ENCODE measurements at places on chromosomes 7 and 10.

GRCh38 chr7:155233311-155234157 lies 64.1 kb upstream of the INSIG1 start:
- no peak for DNase-seq

DNA sequence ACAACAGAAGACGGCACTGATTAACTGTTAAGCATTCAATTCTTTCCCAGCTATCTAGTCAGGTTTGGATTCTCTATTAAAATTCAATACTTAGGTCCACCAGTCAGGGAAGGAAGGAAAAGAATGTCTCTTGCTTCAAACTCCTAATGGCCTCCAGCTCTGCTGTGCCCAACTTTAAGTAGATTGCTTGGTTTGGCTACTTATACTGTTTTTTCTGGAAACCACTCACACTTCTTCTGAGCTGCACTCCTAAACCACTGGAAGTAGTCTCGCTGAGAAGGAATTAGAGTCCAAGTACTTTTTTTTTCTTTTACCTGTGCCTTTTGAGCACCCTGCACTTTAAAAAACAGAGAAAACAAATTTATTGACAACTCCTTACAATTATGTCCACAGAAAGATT lies 26.7 kb upstream of the COL1A2 start:
- DNase-seq, result no peak

- DNase-seq, result no peak
Measured at GRCh38 chr7:65004575-65004974, 1.9 kb downstream of the ERV3-1 start.

DNA sequence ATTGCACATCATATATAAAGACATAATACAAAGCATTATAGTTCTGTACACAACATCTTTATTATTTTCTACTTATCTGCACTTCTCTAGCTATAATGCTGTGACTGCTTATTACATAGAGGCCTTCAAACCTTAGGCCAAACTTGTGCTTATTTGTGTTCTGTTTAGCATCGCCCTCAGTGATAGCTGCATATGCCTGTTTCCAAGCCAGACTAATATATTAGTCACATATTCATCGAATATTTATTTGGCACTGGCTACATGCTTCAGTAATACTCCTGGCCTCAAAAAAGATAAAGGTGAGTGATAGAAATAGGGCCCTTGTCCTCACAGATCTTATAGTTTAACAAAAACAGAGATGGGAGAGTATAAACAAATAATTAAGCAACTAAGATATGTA lies 30.2 kb upstream of the SEMA3D start:
- DNase-seq, result no peak

DNA sequence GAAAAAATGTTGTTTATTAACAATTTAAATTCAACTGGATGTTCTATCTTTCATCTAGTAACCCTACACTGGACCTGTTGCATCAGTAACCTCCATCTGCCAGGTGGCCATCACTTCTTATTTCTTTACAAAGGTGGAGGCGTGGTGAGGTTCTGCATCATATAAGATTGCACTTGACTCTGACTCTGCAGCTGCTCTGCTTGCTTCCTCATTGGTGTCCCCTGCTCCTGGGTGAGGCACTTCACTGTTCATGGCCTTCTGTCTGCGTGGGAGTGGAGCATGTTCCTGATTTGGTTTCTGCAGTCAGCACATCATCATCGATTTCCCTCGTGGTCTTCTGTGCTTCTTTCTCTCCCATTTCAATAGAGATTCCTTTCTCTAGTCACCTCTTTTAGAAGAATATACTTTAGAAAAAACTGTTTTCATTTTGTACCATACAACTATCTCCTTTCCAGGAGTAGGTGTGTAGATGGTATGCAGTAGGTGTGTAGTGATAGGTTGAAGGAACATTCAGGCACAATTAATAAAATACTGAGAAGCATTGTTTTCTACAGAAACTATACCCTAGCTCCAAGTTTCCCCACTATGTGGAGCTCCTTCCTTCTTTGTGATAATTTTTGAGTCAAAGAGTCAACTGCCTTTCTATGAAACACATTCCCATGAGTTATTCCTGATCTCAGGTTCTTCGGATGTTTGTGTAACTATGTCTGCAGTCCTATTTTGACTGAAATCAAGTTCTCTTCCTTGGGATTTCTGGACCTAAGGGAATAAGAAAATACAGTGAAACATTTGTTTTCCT lies 231.7 kb upstream of the CNTNAP2 start:
- DNase-seq, result no peak

DNA sequence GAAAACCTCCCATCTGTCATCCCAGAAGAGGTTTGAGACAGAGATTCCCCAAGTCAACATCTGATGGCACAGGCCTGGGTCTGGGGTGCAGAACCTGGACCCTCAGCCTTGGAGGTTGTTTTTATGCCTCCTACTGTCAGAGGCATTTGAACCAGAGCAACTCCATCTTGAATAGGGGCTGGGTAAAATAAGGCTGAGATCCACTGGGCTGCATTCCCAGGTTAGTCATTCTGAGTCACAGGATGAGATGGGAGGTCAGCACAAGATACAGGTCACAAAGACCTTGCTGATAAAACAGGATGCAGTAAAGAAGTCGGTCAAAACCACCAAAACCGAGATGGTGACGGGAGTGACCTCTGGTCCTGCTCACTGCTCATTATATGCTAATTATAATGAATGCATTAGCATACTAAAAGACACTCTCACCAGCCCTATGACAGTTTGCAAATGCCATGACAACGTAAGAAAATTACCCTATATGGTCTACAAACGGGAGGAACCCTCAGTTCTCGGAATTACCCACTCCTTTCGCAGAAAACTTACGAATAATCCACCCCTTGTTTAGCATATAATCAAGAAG lies 92.0 kb downstream of the ITGA8 start:
- no peak for DNase-seq

DNA sequence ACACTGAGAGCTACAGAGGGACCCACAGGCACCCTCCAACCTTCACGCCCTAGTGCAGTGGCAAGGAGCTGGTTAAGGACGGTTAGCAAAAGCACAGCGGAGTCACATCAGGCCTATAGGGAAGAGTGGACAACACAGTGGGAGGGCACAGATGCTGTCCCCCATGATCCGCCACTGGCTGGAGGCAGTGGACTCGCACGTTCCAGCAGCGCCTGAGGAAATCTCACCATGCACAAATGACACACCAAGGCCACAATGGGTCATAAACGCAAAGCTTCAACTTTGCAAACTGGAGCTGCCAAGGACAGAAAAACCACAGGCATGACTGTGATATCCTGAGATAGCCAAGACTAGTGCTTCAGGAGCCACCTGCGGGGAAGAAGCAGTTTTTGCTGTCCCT lies 58.8 kb downstream of the GRB10 start:
- no peak for DNase-seq

DNA sequence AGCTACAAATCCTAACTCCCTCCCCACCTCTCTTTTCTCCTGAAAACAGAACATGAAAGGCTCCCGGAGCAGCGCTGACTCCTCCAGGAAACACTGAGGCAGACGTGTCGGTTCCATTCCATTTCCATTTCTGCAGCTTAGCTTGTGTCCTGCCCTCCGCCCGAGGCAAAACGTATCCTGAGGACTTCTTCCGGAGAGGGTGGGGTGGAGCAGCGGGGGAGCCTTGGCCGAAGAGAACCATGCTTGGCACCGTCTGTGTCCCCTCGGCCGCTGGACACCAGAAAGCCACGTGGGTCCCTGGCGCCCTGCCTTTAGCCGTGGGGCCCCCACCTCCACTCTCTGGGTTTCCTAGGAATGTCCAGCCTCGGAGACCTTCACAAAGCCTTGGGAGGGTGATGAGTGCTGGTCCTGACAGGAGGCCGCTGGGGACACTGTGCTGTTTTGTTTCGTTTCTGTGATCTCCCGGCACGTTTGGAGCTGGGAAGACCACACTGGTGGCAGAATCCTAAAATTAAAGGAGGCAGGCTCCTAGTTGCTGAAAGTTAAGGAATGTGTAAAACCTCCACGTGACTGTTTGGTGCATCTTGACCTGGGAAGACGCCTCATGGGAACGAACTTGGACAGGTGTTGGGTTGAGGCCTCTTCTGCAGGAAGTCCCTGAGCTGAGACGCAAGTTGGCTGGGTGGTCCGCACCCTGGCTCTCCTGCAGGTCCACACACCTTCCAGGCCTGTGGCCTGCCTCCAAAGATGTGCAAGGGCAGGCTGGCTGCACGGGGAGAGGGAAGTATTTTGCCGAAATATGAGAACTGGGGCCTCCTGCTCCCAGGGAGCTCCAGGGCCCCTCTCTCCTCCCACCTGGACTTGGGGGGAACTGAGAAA lies 30.4 kb downstream of the PFKFB3 start:
- no peak for DNase-seq

GRCh38 chr10:85986777-85987176 lies 379.8 kb downstream of the GRID1 start:
- DNase-seq, result no peak

GRCh38 chr10:114024876-114025610 lies 18.6 kb upstream of the ADRB1 start:
- DNase-seq, result peak; percentile 25

GRCh38 chr7:138932870-138933269 lies 48.3 kb downstream of the KIAA1549 start:
- no peak for DNase-seq

DNA sequence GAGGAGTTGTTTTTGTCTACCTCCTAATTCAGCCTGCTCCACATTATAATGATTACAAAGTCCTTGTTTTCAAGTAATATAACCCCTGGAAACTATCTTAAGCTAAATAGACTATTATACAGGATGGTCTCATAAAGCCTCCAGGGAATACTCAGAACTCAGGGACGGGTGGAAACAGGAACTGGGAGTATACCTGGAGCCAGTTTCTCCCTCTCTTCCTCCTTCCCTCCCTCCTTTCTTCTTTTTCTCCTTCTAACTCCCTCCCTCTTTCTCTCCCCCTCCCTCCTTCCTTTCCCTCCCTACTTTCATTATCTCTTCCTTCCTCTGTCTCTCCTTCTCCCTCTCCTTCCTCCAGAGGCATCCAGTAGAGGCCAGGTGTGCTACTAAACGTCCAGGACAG lies 76.2 kb upstream of the PRR15 start:
- DNase-seq, result no peak

GRCh38 chr10:75410132-75411005 lies 8.8 kb upstream of the ZNF503 start:
- DNase-seq, result no peak

- DNase-seq, result no peak
Measured at GRCh38 chr7:28409716-28410627, 2.3 kb upstream of the CREB5 start.

DNA sequence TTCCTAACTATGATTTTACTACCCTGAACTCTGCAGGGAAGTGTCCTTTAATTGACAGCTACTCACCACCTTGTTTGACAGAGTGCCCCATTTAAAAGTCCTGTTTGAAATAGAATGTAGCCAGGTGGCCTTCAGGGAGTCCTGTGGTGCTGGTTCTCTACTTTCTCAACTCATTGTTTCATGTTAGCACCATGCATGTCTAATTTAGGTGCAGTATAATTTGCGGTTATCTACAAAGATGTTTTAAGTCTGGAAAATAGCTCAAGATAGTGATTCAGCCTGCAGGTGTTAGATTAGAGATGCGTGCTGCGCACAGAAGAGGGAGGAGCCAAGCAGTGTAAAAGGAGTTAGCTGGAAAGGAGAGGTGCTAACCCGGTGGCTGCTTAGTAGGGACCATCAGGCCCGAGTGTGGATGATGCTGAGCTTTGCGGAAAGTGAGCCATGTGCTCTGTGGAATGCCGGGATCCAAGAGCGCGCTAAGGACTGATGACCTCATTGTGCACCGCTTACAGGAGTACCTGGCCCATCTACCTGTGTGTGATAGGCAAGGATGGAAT lies 1.2 kb downstream of the CCM2 start:
- DNase-seq, result no peak

GRCh38 chr7:36072620-36073019 lies 80.4 kb upstream of the EEPD1 start:
- no peak for DNase-seq

GRCh38 chr7:21603462-21603861 lies 60.6 kb downstream of the DNAH11 start:
- DNase-seq, result no peak

DNA sequence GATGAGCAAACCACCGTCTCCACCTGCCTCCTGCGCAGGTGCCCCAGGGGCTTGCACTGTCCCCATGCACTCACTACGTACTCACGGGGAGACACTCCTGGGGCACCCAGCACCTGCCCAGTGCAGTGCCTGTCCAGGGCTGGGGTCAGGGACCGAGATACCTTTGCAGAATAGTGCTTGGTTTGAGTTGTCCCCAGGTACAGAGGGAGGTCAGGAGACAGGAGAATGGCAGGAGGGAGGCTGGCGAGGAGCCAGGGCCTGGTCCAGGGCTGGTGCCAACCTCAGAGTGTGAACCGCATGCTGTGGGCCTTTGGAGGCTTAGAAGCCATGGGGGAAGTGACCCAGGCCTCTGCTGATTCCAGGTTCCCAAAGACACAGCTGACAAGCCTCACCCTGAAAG lies 110.1 kb upstream of the GPR26 start:
- DNase-seq, result no peak

- DNase-seq, result no peak
Measured at GRCh38 chr7:111384065-111384891, 178.0 kb downstream of the IMMP2L start.

DNA sequence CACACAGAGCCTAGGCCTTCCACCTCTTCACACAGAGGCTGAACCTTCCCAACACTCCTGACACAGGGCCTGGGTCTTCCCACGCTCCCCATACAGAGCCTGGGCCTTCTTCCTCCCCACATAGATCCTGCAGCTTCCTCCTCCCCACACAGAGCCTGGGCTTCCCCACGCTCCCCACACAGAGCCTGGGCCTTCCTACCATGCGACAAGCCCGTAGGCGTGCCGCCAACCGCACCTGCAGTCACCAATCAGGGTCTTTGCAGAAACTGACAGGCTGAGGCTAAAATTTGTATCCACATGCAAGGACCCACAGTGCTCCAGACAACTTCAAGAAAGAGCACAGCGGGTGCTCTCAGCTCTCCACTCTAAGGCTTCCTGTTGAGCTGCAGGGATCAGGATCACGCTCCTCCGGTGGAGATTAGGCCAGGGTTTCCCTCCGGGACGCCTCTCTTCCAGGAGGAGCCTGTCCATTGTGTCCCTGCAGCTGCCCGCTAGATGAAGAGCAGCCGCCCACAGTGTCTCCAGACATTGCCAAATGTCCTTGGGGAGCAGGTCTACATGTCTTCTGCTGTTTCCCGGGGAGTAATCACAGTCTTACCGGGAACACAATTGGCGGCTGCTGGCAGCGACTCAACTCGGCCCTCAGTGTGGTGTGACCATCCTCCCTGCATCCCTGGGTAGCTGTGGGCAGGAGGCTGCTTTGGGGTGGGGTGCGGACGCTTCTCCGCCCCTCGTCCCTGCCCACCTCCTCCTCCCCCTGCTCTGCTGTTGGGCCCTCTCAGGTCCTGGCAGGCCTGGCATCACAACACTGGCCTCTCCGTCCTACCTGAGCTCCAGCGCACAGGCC lies 9.7 kb downstream of the CFAP46 start:
- no peak for DNase-seq

Data from GM12892 (cell line).